ENCODE measurements at places on chromosomes 6 and 20. TPM values are rescaled to one million over a fixed set of nuclear protein-coding genes. Genes with fewer than 3 reads are reported as not detected.

- no peak overlapping the region for H3K4me3 ChIP-seq
- peaks cover 29% of the 10 kb centered on the region for H3K27me3 ChIP-seq
- H3K27ac ChIP-seq = no peak overlapping the region
- no peaks in the 10 kb centered on the region for H3K4me1 ChIP-seq
Observed at GRCh38 chr6:109999740-110000139, 21.6 kb downstream of the GPR6 start.

- H3K27ac ChIP-seq = no peak overlapping the region
- no peak for DNase-seq
- no peak overlapping the region for H3K4me3 ChIP-seq
- H3K36me3 ChIP-seq = peaks cover 13% of the 10 kb centered on the region
Observed at GRCh38 chr20:25376886-25377285, 13.7 kb downstream of the ABHD12 start.

- DNase-seq = peak; percentile 37
- H3K36me3 ChIP-seq = peaks cover 23% of the 10 kb centered on the region
- no peak overlapping the region for H3K4me3 ChIP-seq
- no peaks in the 10 kb centered on the region for H3K27me3 ChIP-seq
Observed at GRCh38 chr6:138287144-138287955, 69.1 kb upstream of the PBOV1 start.

TFAP2A gene
- total RNA-seq = 10.0 TPM
